Stimulated activated memory B cell treated with anti-CD40 and anti-IgM and Interleukin-4, amounts not matched to agents 10 μg/mL and 1 μg/mL and 100 μg/mL, for 72 hours (primary cell): ENCODE measurements at places on chromosomes 1 and 21.

GRCh38 chr1:100502052-100502792 lies 35.7 kb upstream of the GPR88 start:
- ATAC-seq, result no peak

DNA sequence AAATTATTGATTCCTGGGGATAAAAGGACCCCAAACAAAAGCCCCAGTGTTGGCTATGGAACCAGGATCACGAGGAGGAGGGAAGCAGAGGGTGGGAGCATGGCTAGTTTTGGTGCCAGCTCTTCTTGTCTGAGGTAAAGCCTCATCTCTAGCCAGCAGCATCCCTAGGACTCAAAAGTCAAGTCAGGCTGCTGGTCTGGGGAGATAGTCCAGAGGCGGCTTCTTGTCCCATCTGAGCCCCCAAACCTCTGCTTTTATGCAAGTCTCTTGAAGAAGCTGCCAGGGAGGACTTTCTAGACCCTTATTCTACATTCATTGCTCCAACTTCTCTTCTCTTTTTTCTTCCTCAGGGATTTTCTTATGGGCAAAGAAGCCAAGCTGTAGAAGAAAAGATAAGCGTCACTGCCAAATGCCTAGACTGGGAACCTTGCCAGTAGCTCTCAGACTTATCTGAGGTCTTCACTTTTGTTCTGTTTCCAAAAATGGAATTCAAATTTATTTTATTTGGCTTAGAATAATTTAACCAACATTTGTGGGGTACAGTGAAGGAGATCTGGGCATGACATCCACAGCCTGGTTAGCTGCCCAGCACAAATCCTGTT lies 6.9 kb upstream of the ANKRD35 start:
- ATAC-seq, result no peak

DNA sequence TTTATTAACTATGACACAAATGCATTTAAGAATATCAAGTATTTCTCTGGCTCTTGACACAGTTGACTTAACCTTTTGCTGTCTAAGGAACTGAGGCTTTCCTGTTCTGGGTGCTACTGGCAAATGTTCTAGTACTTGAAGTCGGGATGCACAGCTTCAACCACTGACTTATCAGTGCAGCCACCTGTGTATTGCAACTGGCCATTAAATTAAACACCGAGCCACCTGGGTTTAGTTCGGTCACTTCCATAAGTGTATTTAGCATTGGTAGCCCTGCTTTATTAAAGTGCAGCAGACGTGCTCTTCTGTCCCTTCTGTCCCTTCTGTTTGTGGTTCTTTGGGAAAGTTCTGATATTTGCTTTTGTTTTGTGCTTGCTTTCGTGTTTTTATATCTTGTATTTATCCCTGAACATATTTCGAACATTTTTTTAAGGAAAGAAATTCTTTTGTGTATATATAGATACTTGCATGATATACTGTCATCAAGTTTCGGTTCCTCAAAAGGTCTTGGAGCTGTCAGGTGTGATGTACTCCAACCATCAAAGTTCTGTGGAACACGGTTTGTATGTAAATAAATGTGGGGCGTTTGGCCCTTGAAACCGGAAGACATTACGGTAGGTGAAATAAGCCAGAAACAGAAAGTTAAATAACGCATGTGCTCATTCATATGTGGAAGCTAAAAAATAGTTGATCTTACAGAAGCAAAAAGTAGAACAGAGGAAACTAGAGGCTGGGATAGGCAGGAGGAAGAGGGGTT lies 297.9 kb upstream of the GREM2 start:
- peak; percentile 64 for ATAC-seq

DNA sequence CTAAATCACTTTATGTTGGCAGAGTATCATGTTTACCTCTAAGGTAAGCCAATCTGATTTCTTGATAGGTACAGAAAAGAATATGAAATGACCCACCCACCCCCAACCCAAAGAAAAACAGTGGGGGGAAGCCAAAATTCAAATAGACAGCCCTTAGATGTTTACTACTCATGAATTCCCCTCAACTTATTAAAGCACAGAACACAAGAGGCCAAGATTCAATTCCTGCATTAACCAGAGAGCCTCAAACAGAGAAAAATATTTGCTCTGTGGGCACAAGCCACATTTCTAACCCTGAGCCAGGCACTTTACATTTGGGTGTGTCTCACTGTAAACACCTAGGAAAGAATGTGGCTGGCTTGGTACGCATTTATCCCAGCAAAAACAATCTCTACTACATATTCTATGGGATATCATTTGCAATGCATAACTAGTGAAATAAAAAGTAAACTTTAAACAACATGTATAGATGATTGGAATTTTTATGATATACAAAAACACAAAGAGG lies 84.3 kb downstream of the PTPN14 start:
- no peak for ATAC-seq

DNA sequence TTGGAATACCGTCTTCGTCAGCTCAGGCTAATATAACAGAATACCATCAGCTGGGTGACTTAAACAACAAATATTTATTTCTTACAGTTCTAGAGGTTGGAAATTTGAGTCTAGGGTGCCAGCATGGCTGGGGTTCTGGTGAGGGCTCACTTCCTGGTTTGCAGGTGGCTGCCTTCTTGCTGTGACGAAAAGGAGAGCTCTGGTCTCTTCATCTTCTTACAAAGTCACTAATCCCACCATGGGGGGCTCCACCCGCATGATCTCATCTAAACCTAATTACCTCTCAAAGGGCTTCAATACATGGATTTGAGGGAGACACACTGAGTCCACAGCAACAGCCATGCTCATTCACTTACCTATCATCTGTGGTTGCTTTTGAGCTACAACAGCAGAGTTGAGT lies 78.3 kb downstream of the PSMG1 start:
- ATAC-seq, result no peak

DNA sequence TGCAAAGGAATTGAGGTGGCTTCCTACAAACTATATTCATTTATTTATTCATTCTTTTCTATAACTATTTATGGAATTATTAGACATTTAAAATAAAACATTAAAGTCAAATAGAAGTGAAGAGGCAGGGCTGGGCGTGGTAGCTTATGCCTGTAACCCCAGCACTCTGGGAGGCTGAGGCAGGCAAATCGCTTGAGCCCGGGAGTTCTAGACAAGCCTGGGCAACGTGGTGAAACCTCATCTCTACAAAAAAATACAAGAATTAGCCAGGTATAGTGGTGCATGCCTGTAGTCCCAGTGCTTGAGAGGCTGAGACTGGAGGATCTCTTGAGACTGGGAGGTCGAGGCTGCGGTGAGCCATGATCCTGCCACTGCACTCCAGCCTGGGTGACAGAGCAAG lies 23.8 kb downstream of the DNM3 start:
- no peak for ATAC-seq

- no peak for ATAC-seq
Observed at GRCh38 chr1:167993720-167994119, 56.8 kb upstream of the MPC2 start.

- no peak for ATAC-seq
Observed at GRCh38 chr1:205989786-205990185, 13.4 kb downstream of the RAB7B start.

DNA sequence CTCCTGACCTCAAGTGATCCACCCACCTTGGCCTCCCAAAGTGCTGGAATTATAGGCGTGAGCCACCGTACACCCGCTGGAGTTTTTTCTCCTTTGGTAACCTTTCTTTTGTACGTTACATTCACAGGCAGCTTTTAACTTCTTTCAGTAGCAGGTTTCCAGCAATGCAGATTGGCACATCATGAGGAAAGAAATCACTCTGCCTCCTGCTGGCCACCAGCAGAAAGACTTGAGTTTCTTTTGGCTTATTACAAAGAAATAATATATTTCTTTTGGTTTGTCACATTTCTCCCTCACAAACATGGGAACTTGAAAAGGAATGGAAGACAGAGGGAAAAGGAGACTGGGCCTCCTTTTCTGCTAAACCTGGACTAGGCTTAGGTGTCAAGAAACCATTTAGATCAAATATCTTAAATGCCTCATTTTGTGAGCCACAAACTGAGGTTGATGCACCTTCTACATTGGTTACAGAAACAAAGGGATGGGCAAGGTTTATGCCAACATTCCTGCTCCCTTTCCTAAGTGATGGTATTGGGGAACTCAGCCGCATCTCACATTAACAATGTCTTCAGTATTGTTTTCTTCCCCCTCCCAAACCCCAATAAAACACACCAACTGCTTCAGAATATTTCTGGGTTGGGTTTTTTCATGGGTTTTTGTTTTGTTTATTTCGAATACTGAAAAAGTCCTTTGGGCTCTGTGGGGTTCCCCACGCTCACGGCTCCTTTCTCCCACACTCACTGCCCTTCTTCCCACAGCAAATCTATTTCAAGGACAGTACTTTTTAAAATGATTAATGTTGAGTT lies 7.7 kb downstream of the ENSA start:
- ATAC-seq, result no peak

DNA sequence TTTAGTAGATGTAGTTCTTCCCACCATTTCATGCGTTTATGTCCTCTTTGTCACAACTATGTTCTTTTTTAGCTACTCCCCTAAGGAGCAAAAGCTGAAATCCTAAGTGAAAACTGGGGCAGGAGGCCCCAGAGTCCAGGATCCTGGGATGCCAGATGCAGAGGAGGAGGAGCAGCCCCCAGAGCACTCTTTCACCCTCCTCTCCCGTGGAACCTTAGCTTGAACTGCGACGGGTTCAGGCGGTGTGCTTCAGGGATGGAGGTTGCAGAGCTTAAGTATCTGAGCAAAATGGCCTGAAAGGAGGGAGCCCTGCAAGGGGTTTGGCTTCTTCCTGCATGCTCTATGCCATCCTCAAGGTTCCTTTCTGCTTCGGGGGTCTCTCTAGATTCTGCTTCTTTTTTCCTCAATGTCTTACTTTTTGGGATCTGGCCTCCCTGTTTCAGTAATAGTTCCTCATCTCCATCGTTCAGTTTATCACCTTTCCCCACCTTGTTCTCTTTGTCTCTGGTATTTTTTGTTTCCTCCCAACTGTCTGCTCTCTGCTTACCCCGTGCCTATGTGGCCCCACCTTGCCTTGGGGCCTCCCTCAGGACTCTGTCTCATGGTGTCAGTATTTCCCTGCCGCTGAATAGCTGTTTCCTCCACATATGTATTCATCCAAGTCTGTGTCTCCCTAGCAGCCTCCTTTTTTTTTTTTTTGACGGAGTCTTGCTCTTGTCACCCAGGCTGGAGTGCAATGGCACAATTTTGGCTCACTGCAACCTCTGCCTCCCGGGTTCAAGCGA lies 2.7 kb upstream of the NHLH1 start:
- ATAC-seq, result no peak

DNA sequence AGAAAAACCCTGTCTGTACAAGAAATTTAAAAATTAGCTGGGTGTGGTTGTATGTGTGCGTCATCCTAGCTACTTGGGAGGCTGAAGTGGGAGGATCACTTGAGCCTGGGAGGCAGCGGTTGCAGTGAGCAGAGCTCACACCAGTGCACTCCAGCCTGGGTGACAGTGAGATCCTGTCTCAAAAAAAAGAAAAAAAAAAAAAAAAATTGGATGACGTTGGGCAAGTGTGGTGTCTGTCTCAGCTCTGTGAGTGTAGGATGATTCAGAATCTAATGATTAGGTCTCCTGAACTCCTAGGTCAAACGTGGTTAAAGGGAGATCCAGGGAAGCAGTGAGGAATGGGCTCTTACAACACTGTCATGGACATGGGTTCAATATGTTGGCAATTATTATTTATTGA lies 435.9 kb downstream of the KIF26B start:
- ATAC-seq, result no peak

GRCh38 chr1:42266253-42267135 lies 68.5 kb downstream of the FOXJ3 start:
- ATAC-seq, result no peak

DNA sequence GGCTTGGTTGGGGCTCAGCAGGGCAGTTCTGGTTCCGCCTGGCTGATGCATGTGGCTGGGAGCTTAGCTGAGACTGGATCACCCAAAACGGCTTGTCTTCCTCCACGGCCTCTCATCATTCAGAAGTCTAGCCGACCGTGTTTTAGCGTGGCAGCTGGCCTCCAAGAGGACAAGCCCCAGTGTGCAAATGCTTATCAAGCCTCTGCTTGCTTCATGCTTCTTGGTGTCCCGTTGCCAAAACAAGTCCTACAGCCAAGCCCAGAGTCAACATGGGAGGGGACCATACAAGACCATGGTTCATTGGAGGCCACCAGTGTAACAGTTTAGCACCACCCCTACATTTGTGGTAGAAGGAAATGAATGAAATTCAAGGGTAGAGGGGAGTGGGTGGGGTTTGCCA lies 10.5 kb upstream of the KDF1 start:
- ATAC-seq, result no peak

DNA sequence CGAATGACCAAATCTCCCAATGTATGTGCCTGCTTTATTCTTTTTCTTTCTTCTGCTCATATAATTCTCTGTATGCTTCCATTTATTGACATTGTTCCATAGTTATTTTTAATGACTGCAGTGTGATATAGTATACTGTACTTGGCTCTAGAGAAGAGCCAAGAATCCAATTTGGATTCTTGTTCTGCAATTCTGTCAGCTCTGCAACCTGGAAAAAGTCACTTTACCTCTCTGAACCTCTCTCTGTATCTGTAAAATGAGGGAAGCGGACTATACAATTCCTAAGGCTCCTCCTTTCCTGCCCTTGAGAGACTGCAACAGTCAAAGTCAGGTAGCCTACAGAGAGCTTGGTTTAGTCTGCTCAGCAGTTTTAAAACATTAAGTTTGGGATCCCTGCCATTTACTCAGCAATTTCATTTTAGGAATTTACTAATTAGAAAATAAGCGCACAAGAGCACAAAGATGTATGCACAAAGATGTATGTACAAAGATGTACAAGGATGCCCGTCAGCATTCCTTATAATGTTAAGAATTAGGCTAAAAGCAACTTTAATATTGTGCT lies 14.7 kb downstream of the DNAJC16 start:
- ATAC-seq, result no peak

GRCh38 chr1:107545056-107545577 lies 404.3 kb downstream of the NTNG1 start:
- ATAC-seq, result no peak

DNA sequence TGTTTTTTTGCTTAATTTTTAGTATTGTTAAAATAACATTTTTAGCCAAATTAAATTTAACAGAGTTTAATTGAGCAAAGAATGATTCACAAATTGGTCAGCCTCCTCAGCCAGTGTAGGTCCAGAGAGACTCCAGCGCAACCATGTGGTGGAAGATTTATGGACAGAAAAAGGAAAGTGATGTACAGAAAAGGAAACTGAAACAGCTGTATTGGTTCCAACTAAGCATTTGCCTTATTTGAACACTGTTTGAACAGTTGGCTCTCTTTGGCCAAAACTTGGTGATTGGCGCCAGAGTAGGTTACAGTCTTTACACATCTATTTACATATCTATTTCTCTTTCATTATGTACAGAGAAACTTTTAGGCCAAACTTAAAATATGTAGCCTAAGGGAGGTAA lies 19.4 kb downstream of the RPS6KC1 start:
- ATAC-seq, result peak; percentile 84

GRCh38 chr1:61318319-61319125 lies 236.2 kb downstream of the NFIA start:
- ATAC-seq, result peak; percentile 92
